ENCODE measurements at places on chromosomes 6 and 20. TPM values are rescaled to one million over a fixed set of nuclear protein-coding genes. Genes with fewer than 3 reads are reported as not detected.

Gene LRRC1
- total RNA-seq: 36.5 TPM

GRCh38 chr6:119322715-119323350 lies 26.7 kb downstream of the MAN1A1 start:
- no peak for DNase-seq

DNA sequence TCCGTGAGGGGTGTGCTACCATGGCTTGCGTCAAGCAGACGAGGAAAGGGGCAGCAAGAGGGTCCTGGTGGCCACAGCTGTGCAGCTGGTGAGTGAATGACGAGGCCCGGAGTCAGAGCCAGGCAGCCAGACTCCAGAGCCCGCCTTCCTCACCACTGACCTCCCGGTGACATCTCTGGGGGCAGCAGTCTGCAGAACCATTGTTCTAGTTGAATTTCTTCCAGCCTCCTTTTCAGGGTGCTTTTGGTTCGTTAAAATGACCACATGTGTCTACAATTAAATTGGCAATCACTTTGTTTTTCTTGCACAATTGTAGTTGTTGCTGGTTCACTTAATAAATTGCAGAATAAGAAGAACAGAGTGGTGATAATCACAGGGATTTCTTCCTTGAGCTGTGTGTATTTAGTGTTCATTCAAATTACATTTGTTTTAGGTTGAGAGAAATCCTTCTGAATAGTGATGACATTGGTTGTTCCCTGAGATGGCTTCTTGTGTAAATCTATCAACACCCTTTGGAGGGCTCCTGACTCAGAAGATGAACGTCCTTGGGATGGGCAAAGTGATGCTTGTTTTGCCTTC lies 96.4 kb downstream of the TULP4 start:
- DNase-seq: peak; percentile 28

- DNase-seq: peak; percentile 78
These were observed 5.1 kb downstream of the KCNS1 start for GRCh38 chr20:45095805-45096238.

DNA sequence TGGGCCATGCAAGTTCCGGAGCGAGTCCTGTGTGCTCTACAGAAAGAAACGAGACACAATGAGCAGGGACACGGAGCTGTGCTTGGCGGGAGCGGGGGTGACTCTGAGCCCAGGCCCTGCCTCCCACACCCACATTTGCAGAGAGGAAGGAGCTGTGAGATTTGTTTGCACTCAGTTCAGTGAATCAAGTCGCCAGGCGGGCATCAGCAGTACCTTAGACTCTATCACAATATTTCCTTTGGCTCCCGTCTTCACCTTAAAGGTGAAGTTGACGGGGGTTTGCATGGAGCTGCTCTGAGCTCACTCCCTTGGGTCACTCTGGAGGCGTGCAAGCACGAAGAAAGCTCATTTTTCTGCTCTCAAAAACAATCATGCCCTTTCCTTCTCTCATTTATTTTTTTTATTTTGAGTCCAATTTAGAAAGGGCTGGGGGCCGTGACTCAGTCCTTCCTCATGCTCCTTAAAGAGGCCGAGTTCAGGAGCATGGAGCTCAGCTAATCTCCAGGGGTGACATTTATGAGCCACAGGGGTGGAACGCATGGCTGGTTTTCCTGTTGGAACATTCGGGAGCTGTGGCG lies 188.2 kb downstream of the NFATC2 start:
- DNase-seq: no peak

DNA sequence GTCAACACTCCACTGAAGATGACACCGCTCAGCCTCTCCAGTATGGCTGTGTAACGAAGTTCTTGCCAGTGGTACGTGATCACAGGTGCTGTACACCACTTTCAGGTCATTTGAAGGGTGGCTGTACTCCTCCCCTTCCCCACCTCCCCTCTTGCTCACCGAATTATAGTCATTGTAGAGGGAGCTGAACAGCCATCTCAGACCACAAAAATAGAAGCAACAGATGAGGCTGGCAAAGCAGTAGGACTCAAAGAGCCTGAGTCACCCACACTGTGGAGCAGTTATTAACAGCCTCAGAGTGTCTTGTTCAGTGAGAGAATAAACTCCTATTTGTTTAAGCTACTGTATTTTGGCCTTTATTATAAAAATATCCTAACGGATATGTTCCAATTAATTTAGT lies 192.5 kb upstream of the MCHR2 start:
- no peak for DNase-seq

- DNase-seq: no peak
These were observed 205.3 kb downstream of the CD109 start for GRCh38 chr6:73901311-73901710.

DNA sequence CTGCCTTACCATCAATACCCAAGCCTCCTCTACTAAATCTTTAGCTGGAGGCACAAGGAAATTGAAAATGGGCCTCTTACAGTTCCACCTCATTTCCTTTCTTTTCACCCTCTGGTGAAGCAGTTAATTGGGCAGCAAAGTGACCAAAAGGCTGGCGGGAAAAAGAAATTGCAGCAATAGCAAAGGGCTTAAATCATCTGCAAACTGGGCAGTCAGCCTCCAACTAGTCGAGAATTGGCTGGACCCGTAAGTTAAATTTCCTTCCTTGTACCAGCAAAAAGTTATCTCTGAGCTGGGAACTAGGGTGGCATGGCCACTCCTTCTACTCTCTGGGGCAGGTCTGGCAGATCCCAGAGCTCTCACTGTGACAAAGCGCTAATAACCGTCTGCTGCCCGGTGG lies 33.5 kb downstream of the GHRH start:
- DNase-seq: no peak

DNA sequence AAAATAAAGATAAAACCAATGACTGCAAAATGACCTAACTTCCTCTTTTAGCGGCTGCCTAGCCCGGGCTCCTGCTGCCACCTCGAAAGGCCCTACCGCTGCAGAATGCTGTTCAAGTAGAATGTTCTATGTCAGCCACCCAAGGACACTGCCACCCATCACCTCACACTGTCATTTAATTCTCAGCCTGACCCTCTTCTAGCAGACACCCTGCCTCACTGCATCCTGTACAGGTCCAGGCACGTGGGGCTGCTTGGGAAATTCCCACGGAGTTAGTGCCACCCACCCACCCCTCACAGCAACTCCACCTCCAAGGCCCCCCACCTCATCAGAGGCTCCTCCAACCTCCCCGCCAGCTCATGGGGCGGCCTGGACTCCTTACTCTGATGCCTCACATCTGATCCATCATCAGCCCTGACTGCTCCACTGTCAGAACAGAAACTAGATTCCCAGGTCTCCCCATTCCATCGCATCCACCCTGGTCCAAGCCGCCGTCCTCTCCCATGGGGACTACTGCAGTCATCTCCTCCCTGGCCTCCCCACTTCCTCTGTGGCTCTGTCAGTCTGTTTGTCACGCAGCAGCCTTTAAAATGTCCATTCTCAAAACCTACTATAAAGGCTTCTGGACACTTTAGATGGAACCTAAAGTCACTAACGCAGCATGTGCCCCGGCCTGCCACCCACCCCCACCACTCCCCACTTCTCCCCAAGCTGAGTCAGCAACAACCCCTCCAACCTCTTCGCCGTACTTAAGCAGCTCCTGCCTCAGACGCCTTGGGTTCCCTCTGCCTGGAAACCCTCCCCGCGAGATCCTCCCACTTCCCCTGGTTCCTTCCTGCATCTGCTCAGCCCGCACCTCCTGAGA lies 17.0 kb downstream of the NFATC2 start:
- DNase-seq: no peak

GRCh38 chr6:25603251-25603650 lies 48.8 kb upstream of the SCGN start:
- no peak for DNase-seq

- no peak for DNase-seq
These were observed 3.7 kb upstream of the HEBP2 start for GRCh38 chr6:138400326-138400725.

DNA sequence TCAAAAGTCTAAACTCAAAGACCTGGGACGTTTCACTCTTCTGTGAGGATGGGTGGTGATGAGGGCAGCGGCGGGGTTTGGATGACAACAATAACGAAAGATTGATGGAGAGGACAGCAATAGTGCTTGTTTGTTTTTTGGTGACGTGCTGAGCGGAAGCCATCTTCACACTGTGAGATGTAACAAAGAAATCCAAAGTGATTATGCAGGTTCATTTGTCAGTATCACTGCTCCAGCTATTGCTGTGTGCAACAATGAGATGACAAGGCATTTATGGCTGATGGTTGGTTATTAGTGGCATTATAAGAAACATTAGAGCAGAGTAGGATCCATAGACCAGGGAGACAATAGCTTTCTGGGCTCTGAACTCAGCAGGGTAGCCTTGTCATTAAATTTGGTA lies 306.7 kb downstream of the RNF144B start:
- no peak for DNase-seq

GRCh38 chr6:107045826-107046675 lies 18.1 kb downstream of the MTRES1 start:
- no peak for DNase-seq

Measured in testis (tissue), 5 donors.